T-helper 2 cell (primary cell): ENCODE measurements at places on chromosomes 16 and 17.

DNA sequence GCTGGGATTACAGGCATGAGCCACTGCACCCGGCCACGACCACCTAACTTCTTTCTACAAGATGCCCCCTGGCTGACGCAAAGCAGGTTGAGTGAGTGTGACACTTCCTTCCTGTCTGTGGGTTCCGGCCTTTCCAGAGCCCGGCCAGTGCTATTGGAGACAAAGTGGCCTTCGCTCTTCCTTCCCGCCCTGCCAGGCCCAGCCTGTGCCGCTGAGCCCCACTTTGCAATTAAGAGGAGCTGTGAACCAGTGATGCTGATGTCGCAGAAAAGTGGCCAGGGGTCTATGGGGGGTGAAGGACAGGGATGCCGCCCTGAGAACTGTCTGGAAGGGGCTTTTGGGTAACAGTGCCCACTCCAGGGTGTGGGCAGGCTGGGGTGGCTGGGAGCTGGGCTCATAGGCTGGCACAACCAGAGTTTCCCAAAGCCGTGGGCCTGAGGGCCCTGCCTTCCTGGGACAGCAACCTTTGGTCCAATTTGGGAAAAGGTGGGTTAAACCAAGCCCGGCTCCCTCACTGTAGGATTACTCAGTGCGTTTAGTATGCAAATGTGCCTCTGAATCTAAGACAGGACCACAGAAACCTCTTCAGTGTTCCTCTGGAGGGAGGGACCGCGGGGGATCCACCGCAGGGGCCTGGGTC, 174.9 kb downstream of the SEC14L1 start:
- no peak for DNase-seq

DNA sequence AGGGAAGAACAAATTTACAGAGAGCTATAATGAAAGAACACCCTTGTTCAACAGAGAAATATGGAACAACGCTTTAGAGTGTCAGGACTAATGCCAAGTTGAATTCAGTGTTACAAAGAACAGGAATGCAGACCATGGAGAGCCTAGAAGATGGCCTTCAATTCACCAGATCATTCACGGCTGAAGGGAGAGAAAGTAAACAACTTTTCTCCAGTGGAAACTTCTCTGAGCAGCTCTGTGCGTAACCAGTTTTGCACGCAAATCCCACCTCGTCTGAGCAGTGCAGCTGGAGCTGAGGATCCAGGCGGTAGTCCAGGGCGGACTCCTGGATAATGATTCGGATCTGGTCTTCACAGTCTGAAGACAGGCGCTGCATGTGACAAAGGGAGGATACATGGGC, 40.5 kb upstream of the CLEC18B start:
- no peak for DNase-seq

DNA sequence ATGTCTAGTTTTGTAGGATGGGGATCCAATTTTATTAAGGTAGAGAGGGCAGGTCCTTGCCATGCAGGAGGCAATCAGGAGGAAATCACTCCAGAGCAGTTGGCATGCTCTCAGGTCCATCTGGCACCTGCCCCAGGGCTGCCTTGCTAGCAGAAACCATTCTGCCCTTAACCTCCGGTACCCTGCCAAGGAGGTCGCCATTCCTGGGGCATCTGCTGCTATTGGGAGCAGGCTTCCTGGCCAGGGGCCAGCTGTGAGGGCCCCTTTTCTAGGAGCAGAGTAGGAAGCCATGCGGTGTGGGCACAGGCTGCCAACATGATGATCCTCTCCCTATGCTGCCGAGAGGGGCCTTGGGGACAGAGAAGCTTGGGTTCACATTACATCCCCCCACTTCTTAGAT, 47.6 kb upstream of the MGAT5B start:
- no peak for DNase-seq

DNA sequence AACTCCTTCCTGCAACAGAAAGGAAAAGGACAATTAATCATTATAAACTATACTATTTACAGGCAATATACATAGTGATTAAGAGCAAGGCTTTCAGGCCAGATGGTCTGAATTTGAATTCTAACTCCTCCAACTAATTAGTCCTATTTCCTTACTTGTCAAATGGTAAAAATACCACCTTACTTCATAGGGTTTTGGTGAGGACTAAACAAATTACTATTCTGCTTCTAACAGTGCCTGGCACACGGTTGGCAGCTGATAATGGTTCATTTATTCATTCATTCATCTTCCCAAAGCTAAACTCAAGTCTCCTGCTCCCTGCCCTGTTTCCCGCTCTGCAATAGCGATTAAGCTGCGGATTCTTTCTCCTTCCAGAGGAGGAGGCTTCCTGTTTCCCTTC, 39.8 kb downstream of the DCUN1D3 start:
- no peak for DNase-seq

- DNase-seq: no peak
These were observed 49.1 kb upstream of the TANC2 start for GRCh38 chr17:62916684-62917571.

- DNase-seq: peak; percentile 63
These were observed 20.0 kb downstream of the ST6GALNAC1 start for GRCh38 chr17:76623271-76624146.

- peak; percentile 82 for DNase-seq
These were observed 24.1 kb upstream of the IL21R start for GRCh38 chr16:27377666-27378485.
